NCI-H1048 (cell line): ENCODE measurements at places on chromosomes 2 and 18.

GRCh38 chr2:75491129-75491753 is 69.5 kb downstream of the EVA1A start:
- no peak for DNase-seq

- DNase-seq = no peak
These were observed 15.9 kb upstream of the SEC11C start for GRCh38 chr18:59123588-59124369.

GRCh38 chr2:235325151-235325550 is 168.7 kb upstream of the AGAP1 start:
- no peak for DNase-seq

GRCh38 chr18:35694808-35695207 is 113.3 kb downstream of the GALNT1 start:
- no peak for DNase-seq

- DNase-seq = no peak
These were observed 88.8 kb downstream of the GFPT1 start for GRCh38 chr2:69298261-69298660.

DNA sequence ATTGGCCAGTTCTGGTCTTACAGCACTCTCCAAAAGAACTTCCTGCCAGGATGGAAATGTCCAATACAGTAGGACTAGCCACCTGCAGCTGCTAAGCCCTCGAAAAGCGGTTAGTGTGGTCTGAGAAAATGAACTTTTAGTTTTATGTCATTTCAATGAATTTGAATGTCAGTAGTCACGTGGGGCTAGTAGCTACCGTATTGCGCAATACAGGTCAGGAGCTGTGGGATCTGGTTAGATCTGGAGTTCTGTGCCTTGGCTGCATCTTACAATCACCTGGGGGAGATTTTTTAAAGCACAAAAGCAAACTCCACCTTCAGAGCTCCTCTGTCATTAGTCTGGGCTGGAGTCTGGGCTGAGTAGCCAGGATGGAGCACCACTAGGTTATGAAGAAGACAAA is 35.9 kb downstream of the C1QL2 start:
- DNase-seq = no peak
